Stimulated activated CD4-positive, alpha-beta T cell treated with anti-CD3 and anti-CD28 coated beads, Interleukin-1b, Interleukin-23, amount 100 ng/mL, for 4 hours (primary cell): ENCODE measurements at places on chromosomes 4 and X.

GRCh38 chr4:8819473-8820177 lies 52.0 kb downstream of the HMX1 start:
- DNase-seq: no peak

DNA sequence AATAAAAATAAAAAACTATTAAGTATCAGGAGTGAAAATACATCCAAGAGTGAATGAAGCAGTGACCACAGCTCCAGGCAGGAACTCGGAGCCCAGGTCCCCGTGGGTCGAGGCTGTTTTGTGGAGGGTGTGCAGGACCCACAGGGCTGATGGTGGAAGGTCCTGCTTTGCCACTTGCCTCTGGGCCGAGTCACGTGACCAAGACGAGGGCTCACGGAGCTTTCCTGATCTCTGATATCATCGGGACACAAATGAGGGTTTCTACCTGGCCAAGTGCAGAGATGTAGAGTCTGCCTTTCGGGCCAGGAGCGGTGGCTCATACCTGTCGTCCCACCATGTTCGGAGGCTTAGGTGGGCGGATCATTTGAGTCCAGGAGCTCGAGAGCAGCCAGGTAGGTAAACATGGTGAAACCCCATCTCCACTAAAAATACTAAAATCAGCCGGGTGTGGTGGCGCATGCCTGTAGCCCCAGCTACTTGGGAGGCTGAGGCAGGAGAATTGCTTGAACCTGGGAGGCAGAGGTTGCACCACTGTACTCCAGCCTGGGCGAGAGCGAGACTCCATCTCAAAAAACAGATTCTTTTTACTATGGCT lies 7.2 kb downstream of the SLC25A6 start:
- no peak for DNase-seq

GRCh38 chrX:45807572-45808425 lies 607.1 kb upstream of the DIPK2B start:
- no peak for DNase-seq

DNA sequence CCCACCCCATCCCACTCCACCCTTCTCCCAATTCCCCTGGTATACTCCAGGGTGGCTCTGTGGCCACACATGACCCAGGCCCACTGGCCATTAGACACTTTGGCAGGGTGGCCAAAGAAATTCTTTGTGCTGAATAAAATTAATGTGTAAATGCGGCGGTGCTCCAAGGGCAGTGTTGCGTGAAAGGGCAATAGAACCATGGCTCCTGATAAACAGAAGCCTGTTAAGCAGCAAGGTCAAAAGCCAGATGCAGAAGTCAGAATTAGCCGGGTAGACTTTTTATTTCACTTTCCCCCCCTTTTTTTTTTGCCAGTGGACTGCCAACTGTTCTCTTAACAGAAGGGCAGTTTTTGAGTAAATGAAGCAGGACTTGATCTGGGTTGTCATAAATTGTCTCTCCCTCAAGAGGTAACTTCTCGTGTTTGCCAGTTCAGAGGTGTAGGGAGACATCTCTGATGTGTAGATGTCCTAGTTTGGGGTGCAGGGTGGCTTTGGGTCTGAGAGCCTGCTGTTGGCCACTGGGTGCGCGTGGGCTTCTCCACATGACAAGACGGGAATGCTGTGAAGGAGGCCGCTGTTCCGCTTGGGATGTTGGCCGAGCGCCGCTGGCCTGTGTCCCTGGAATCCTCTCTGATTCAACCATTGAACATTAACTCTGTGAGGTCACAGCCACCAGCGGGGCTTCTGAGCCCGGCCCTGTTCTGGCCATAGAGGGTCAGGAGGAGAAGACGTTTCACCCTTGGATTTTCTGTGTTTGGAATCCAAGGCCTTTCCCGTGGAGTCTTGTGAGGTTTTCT lies 139.5 kb downstream of the TBL1X start:
- DNase-seq: no peak

- DNase-seq: no peak
Measured at GRCh38 chr4:48081196-48081595, 52.9 kb downstream of the TXK start.

GRCh38 chr4:173039617-173040577 lies 128.7 kb upstream of the GALNT7 start:
- DNase-seq: no peak

DNA sequence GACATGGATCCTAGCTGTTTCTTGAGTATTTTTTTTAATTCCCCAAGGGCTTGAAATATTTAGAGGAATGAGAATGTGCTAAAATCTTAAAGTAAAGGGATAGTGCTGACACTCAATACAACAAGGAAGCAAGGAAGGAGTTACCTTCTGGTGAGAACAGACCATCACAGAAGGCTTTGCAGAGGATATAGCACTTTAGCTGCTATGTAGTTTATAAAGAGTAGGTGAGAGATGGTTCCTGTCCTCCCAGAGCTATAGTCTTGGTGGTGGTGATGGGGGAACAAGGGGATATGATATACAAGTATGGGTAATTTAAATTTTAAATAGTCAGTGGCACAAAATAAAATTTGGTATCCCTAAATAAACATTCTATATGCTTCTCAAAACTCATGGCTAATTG lies 47.6 kb downstream of the MTHFD2L start:
- no peak for DNase-seq

- no peak for DNase-seq
Measured at GRCh38 chrX:101551380-101551767, 1.0 kb downstream of the ARMCX1 start.

DNA sequence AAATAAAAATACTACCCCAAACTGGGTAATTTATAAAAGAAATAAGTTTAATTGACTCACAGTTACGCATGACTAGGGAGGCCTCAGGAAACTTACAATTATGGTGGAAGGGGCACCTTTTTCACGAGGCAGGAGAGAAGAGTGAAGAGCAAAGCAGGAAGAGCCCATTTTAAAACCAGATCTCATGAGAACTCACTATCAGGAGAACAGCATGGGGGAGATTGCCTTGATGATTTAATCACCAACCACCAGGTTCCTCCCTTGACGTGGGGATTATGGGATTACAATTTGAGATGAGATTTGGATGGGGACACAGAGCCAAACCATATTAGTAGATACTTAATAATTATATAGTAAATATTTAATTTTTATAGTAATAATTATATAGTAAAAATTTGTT lies 10.1 kb downstream of the CISD2 start:
- no peak for DNase-seq

- no peak for DNase-seq
Measured at GRCh38 chrX:65582450-65583082, 48.0 kb upstream of the LAS1L start.

- DNase-seq: no peak
Measured at GRCh38 chr4:14092741-14093140, 465.2 kb upstream of the BOD1L1 start.

DNA sequence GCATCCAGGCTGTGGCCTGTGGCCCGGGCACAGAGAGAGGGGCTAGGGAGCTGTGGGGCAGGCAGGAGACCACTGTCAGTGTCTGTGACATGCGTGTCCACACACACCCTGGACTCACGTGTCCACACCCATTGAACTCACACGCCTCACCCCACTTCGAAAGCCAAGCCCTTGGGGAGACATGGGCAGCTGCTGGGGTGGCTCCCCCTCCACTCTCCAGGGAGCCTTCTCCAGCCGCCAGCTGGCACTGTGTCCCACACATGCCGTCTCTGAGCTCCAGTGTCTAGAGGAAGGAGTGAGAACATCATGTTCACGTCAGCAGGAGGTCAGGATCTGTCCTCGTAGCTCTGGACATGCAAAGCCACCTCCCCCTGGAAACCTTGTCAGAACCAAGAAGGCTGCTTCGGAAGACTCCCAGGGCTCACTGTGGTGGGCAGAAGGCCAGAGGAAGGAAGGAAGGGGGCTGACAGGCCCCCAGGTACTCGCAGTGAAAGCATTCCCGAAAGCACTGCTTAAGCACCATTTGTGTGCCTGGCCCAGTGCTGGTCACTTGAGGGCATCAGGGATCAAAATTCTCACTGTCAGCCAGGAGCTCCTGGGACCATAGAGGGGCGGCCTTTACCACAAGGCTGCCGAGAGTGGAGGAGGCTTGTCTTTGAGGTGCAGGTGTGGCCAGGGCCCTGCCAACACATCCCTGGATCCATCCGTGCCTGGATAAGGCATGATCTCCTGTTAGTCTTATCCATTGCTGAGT lies 61.4 kb downstream of the HTRA3 start:
- no peak for DNase-seq

DNA sequence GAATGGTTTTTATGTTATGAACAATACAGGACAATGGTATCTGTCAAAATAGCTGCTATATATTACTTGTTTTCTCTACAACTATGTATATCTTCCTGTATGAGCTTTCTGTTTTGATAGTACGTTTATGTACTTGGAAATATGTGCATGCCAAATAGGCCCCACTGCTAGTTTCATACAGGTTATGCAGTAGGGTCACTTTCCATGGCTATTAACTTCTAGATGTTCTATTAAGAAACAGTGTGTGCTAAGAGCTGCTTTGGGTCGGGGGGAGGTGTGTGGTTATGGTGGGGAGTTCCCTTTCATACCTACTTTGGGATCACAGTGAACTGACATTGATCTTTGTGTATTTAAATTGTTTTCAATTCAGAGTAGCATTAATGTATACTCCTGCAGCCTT lies 30.9 kb downstream of the RBPJ start:
- DNase-seq: no peak

DNA sequence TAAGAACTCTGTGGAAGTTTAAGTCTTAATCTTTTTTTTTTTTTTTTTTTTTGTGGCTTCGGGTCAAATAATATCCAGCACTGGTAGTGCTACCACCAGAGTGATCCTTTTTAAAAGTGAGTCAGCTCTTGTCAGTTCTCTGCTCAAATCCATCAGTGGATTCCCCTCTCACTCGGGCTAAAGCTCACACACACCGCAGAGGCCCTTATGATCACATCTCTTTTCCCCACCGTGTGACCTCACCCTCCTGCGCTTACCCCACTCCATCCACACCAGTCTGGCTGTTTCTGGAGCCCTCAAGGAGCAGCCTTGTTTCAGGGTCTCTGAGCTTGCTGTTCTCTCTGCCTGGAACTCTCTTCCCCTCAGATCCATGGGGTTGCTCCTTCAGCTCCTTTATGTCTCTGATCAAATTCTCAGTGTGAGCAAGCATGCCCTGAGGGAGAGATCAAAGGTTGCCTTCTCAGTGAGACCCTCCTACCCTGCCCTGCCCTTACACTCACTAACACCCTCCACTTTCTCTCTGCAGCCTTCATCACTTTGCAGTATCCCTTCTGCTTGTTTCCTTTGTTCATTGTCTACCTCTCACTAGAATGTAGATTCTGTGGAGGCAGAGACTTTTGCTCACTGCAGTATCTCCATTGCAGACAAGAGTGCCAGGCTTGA lies 19.8 kb upstream of the BEND4 start:
- DNase-seq: no peak

DNA sequence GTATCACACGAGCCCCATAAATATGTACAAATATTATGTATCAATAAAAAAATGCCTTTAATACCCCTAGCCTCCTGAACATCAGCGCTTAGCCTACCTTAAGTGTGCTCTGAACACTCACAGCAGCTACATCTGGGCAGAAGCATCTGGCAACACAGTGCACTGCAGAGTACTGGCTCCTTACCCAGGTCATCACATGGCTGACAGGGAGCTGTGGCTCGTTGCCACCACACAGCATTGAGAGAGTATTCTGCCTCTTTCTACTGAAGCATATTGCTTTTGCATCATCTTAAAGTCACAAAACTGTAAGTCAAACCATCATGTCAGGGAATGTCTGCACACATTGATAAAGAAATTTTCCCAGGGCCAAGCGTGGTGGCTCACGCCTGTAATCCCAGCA lies 55.2 kb downstream of the TRIML1 start:
- DNase-seq: no peak

- no peak for DNase-seq
Measured at GRCh38 chrX:41722214-41722613, 1.8 kb upstream of the GPR82 start.

- DNase-seq: no peak
Measured at GRCh38 chrX:154374313-154375155, at the start of gene FLNA. TSS of gene FLNA (minus strand) at chrX:154374634. CDS start at chrX:154371245, 3,389 bp downstream.

DNA sequence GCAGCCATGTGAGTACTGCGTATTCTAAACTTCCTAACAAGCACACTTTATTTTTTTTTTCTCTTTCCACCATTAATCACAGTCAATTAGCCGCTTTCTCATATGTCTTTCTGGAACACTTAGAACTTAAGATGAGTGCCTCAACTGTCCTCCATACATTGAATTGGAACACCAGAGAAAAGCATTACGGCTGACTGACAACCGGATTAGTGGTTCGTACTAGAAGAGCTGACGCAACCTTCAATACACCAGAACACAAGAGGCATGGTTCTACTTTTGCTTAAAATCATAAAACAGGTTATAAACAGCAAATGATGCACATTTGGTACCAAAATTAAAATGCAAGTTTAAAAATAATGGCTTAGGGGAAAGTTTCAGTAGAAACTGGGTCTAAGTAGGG lies 3.3 kb downstream of the TMEM47 start:
- no peak for DNase-seq

DNA sequence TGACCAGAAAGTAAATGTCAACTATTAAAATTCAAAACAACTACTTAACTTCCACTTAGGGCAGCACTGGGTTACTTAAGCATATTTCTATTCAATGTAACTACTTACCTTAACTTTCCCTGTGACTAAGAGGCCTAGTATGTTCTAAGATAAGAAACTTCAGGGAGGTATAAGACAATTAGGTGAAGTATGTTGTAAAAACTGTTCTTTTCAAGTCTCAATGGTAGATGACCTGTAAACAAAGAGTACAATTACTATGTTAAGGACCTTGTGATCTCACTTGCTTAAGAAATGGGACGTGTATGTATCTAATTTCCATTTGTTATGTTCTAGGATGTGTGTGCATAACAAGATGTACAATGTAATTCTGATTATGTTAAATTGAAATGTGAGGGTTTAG lies 960.5 kb downstream of the CCSER1 start:
- DNase-seq: no peak

DNA sequence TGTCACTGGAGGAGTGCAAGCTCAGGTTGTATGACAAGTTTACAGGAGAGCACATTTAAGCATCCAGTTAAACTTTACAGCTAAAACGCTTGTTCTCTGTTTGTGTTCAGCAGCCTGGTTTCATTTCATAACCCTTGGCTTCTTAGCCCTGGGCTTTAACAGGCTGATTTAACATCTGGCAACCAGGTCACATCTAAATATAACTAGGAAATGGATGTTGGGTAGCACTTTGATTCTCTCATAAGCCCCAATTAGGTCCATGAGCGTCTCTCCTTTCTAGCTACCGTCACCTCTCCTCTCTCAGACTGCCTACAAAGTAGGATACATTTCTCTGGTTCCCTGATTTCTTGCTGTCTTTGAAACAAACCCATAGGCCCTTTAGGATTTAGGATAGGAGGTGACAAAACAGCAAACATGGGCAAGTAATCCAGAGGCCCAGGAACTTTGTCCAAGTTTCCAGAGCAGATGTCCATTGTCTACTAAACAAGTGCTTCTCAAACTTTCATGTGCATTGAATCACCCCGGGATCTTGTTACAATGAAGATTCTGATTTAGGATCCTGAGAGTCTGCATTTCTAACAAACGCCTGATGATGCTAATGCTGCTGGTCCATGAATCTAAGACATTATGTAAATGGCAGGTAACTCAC lies 22.5 kb downstream of the OTUD6A start:
- no peak for DNase-seq

DNA sequence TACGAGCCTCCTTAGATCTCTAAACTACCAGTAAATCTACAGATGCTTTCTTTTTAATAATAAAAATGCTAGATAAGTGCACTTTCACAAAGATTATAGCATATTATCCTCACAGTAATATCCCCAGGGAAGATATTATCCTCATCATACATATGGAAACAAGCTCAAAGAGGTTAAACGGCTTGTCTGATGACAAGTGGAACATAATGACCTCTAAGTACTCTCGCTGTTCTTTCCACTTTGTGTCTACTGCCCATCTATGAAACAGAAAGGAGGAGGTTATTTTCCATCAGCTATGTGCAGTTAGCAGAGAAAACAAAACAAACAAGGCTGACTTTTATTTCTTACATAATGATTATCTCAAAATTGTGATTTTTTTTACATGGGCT lies 42.8 kb upstream of the PRDM8 start:
- DNase-seq: no peak
